Hematopoietic multipotent progenitor cell (in vitro differentiated cells): ENCODE measurements at places on chromosomes 5 and 9.

- DNase-seq: no peak
Measured at GRCh38 chr5:147601652-147602051, 91.8 kb upstream of the DPYSL3 start.

GRCh38 chr5:42836070-42836769 is 24.5 kb upstream of the SELENOP start:
- no peak for DNase-seq

DNA sequence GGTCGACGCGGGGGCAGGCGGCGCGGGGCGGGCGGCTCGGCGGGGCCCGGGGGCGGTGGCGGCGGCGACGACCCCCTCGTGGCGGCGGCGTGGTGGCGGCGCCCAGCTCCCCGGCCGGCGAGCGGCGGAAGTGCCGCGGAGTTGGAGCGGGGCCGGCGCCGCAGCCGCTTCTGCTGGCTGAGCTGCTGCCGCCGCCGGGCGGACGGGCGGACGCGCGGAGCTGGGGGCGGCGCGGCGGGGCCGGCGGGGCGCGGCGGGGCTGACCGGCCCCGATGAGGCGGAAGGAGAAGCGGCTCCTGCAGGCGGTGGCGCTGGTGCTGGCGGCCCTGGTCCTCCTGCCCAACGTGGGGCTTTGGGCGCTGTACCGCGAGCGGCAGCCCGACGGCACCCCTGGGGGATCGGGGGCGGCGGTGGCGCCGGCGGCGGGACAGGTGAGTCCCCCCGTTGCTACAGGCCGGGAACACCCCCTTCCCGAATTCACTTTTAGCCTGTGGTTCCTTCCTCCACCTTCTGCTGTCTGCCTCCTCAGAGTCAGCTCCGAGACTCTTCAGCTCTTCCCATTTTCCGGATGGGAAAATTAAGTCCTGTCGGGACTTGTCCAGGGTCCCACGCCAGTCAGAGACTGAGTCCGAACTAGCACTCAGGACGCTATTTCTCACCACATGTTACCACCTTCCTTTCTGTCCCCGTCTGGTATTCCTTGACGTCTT is at the start of gene GALNT10:
Gene GALNT10, plus strand, starts transcription at position 139 of the 710 bp plus-strand sequence. Its CDS starts 134 bp downstream, at position 273.
- DNase-seq: no peak

- DNase-seq: no peak
Measured at GRCh38 chr5:133938039-133938821, 30.2 kb downstream of the C5orf15 start.

GRCh38 chr9:5013374-5013773 is 28.3 kb downstream of the JAK2 start:
- DNase-seq: no peak

GRCh38 chr9:133610845-133611244 is 1.7 kb upstream of the FAM163B start:
- no peak for DNase-seq

- no peak for DNase-seq
Measured at GRCh38 chr5:125969814-125970171, 453.4 kb upstream of the GRAMD2B start.

- no peak for DNase-seq
Measured at GRCh38 chr5:175479125-175479881, 943 bp downstream of the SFXN1 start.

- no peak for DNase-seq
Measured at GRCh38 chr5:138440159-138441073, 1.6 kb downstream of the REEP2 start.

DNA sequence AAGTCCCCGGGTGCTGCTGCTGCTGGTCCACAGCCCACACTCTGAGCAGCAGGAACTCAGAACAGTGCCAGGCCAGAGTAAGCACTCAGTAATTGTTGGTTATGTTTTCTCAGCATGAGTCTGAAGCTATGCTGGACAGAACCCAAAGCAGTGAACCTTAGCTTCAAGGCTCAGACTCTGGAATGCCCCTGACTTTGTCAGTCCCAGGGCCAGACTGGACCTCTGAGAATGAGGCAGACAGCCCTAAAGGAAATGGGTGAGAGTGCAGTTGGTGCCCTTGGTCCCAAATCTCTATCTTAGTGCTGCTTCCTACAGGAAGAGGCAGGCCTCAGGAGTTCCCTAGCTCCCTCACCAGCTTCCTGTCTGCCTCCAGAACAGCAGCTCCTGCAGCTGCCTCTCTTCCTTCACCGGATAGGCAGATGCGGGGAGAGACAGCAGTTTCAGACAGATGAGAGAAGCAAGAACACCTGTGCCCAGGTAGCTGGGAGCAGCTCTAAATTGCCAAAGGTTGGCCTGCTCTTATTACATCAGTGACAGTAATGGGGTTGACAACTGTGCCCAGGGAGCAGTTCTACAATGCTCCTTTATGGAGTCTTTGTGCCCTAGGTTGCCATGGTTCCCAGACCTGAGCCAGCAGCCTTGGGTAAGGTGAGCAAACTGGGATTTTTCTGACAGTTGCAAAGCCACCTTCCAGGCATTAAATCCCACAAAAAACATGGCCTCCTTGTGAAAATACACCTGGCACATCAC is 82.2 kb upstream of the CXCL14 start:
- no peak for DNase-seq

- DNase-seq: no peak
Measured at GRCh38 chr9:106312906-106313305, 550.1 kb upstream of the ZNF462 start.

DNA sequence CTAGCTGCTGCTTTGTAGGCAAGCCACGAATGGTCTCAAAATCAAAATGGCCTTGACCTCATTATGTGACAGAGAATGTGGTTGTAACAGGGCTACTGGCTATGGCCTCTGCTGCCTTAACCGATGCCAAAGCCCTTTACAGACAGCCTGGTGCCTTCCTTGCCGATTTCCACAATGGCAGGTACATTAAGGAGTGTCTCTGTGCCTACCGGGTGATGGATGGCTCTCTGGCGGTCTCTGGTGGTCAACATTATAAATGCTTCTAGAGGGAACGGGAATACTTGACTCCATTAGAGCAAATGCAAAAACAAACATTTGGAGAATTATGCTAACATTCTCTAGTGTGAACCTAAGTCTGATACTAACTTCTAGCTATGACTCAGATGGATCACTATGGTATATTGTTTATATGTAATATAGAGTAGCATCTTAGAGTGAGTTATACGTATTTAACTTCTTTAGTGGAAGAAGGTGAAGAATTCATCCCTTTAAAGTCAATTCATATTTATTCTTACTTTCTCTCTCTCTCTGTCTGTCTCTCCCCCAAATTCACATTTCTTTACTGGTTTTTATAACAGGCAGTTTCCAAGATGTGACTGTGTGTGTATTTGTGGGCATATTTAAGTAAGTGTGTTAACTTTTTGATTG is 52.5 kb downstream of the RPS23 start:
- peak; percentile 61 for DNase-seq

DNA sequence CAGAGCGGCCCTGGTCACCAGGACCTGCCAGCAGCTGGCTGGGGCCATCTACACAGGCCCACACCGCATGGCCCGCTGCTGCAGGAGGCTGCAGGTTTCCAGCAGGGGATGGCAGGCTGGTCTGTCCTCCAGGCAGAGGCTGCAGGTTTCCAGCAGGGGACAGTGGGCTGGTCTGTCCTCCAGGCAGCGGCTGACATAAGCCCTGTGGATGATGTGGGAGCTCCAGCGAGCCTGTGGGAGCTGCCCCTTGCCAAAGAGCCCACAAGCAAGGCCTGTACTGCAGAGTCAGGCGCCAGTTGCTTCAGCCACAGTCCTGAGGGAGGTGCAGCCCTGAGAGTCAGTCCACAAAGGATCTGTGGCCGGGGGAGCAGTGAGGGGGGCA is 18.5 kb downstream of the TPPP start:
- no peak for DNase-seq

- peak; percentile 7 for DNase-seq
Measured at GRCh38 chr5:14365831-14366430, 215.7 kb upstream of the OTULINL start.

- DNase-seq: no peak
Measured at GRCh38 chr5:2756211-2757152, 5.0 kb upstream of the IRX2 start.

DNA sequence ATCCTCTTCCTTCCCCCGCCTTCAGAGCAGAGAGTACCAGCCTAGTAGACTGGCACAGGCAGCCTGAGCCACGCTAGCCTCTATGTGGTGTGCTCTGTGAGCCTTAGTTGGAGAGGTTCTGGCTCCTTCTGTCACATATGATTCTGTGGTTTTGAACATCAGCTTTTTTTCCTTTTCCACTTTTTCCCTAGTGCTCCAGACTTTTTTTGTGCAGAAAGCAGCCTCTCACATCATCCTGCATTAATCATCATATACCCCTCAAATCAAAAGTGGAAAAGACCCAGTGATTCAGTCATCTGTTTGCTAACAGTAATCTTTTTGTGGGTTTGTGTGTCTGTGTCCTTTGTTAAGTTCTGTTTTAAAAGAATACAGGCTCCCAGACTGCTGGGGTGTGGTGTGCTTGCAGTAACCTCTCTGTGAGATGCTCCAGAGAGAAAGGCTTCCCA is 663.9 kb upstream of the RGMB start:
- no peak for DNase-seq

GRCh38 chr5:158676642-158677469 is 422.9 kb downstream of the EBF1 start:
- peak; percentile 45 for DNase-seq

GRCh38 chr9:121895818-121896544 is 197.1 kb downstream of the TTLL11 start:
- DNase-seq: peak; percentile 11

DNA sequence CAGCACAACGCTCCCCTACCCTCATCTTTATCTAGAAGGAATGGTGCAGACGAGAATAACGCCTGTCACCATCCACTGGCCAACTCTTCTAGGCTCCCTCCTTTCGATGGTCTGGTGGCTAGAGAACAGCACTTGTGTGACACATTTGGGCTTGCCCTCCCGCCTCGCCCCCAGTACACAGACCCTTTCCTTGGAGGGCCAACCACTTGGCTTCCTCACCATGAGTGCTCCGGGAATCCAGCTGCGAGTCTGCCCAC is 1.4 kb downstream of the GNAQ start:
- DNase-seq: peak; percentile 43

- no peak for DNase-seq
Measured at GRCh38 chr5:171120986-171121622, 187.9 kb upstream of the TLX3 start.

- peak; percentile 26 for DNase-seq
Measured at GRCh38 chr5:69105996-69106906, 12.4 kb downstream of the SLC30A5 start.

- DNase-seq: no peak
Measured at GRCh38 chr5:138138949-138139780, at the start of gene NME5. TSS of gene NME5 (minus strand) at chr5:138139428. CDS start at chr5:138138780, 648 bp downstream.

- DNase-seq: no peak
Measured at GRCh38 chr9:115649991-115650472, 503.6 kb upstream of the PAPPA start.

- DNase-seq: no peak
Measured at GRCh38 chr5:179123491-179124272, 63.5 kb downstream of the ZNF354C start.

DNA sequence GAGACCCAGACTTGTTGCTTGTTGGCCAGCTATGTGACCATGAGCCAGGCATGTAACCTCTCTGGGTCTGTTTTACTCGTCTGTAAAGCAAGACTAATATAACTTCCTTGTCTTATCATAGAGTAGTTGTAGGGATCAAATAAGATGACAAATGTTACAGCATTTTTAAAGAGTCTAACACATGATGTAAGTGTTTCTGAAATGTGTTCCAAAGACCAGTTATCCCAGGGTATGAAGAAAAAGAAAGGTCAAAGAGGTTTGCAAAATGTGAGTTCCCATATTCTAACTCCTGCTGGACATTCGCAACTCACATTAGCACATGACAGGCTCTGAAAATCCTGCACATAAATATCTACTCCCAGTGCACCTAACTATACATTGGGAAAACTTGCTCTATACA is 28.5 kb upstream of the MATR3 start:
- DNase-seq: no peak

DNA sequence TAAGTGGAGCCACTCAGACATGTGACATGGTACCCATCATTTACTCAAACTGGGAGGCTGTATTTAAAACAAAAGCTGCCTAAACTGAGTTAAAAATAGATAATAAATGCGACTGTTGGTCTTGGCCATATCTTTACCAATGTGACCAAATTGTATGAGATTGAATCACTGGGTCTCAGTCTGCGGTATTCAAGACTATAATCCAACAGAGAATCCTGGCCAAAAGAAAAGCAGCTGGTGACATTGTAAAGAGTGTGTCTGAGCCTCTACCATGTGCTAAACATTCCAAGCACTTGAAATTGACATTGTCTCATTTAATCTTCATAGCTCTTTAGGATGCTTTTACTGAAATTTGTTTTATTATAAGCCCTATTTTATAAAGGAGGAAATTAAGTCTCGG is 282.6 kb downstream of the ZNF608 start:
- DNase-seq: no peak

DNA sequence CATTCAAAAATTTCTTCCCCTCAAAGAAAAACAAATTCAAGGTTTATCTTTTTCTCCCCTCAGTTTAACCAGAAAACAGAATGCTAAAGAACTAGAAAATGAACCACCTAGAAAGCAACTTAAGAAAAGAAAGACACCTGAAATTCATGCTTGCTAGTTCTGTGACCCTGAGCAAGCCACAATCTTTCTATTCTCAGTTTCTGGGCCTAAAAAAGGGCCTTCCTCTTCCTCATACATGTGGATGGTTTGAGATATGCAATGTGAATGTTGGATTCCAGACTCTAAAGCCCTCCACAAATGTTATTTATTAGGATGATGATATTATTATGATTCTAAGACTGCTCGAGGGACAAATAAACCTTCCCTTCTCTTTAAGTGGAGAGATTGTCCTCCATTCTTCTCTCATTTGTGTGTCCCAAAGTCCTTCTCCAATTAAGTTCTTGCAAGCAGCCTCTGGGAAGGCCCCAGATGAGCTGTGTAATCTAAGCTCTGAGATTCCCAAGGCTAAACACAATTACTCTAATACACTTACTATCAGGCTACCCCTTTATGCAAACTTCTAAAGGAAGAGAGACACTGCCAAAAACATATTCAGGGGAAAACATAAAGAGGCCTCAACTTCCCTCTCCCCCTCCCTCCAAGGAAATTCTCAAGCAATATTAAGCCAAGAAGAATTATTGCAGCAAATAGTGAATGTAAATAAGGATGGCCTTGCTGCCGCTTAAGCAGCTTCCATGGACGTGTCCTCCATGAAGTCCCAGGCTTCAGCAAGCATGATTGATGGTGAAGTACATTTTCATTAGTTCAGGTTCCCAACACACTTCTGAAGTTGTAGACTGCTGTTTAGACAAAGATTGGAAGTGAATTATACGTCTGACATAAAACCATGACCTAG is 80.2 kb downstream of the PRKACG start:
- DNase-seq: no peak

DNA sequence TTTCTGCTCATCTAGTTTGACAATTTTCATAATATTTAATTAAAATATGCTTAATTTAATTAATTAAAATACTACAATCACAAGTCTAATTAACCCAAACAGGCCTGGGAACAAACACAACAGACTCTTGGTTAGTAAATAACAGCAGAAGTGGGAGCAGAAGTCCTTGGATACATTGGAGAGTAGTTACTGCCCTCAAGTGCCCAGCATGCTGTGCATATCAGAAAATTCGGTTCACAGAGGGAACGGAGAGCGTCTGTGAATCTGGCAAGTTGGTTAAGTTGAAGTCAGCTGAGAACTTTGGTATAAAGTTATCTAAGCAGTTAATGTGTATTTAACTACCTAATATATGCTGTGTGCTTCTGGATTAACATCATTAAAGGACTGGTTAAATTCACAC is 87.0 kb upstream of the ATG10 start:
- DNase-seq: no peak
